ENCODE measurements at places on chromosomes 7 and 10.

DNA sequence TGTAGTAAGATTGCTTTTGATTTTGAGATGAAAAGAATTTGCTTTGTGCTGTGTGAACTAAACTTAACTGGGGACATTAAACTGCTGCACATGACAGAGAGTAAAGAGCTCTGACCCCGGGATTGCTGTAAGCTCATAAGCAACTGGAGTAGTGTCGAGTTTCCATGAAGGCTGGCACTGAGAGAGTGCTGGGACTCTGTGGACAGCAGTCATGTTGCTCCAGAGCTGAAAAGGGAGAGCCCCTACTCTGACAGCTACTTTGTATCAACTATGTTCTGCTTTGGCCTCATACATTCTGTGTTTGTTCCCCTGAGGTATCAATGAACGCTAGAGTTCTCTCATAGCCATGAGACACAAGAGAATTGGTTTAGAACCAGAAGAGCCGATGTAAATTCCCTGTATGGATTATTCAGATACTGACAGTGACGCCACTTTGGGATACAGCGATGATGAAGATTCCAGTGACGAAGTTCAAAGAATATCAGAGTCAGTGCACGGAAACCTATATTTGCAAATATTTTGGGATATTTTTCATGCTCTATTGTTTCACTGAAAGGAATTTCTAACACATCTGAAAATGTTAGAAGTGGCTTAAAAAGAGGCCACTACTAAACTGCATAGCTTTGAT lies 185.9 kb upstream of the DKK1 start:
- DNase-seq = no peak

DNA sequence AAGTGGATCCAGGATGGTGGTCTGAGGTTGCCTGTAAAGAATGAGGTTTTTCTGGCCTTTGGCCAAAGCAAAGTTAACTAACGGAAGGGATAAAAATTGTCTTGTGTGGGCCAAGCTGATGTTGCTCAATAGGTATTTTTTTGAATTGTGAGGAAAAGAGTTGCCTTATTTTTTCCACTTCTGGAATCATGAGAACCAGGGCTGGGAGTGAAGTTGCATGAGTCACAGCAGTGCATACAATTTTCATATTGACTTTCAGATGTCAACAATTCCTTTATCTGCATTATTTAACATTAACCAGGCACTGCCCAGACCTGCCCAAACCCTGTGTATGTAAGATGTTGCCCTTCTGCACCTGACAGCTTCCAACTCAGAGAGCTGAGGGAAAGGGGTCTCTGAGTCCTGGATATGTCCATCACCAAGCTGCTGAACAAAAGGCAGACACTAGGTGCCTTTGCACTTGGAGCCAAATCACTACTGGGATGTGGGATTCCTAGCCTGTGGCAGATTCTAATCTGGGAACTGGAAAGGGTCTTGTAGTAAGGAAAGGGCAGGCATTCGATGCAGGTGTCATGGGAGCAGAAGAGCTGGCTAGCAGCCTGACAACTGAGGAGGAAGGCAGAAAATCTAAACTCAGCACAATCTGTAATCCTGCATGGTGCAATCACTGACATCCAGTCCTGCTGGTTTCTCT lies 52.3 kb upstream of the SLC35B4 start:
- peak; percentile 69 for DNase-seq

GRCh38 chr7:66503551-66504031 lies 125.1 kb upstream of the KCTD7 start:
- DNase-seq = no peak

DNA sequence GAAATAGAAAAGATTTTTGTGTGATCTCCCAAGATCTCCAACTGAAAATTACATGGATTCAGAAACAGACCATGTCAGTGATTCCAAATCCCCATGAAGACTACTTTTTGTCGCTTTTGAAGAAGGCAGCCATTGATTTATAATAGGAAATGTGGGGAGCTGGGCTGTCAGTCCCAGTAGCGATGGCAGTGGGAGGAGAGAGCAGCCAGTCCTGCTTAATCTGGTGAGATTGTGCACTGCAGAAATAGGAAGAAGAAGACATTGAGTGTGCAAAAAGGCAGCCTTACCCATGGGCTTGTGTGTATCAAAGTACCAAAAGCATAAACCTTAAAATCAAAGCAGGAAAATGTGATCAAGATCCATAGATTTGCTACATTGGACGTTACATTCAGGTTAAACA lies 4.8 kb downstream of the ADRB1 start:
- DNase-seq = no peak

DNA sequence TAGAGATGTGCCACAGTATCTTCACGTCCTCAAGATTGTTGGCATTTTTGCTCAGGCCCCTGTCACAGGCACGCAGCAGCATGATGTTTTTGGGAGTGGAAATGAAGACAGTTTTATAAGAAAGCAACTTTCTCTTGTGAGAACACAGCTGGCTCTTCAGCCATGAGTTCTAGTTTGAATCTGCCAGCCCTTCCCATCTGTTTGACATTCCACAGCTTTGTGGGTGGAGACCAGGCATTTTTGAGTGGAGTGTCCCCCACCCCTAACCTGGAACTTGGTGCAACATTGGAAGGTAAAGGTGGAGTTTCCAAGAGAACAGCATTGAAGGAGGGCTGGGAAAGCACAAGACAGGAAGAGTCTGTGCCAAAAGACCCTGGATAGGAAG lies 253.1 kb upstream of the IGFBP3 start:
- DNase-seq = no peak

DNA sequence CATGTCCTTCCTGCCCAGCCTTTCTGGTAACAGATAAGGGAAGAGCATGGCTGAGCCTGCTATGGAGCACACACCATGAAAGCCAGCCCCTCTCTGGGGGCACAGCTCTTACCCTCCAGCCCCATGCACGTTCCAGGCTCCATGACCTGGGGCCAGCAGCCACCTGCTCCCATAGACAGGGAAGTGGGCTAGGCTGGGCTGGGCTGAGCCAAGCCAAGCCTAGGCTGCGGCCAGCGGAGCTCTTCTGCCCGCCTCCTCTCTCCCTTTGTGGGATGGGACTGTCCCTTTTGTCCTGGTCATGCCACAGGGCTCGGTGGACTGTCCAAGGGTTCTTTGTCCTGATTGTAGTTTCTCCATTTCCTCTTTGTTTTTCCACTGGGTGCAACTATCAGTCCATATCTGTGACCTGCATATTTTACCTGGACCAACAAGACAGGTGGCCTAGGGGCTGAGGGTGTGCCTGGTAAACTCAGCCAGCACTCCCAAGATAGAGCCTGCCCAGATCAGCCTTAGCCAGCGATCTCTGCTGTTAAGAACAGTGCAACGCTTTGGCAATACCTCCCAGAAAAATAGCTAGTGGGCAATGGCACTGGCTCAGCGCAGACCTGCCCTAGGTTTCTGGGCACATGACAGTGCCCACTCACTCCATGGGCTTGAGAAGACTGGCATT lies 97.2 kb upstream of the BTBD16 start:
- DNase-seq = no peak
